NCI-H1048 (cell line): ENCODE measurements at places on chromosomes 11 and 22.
A peak's percentile ranks its signal among the peaks of the same experiment; 100 is the strongest.

DNA sequence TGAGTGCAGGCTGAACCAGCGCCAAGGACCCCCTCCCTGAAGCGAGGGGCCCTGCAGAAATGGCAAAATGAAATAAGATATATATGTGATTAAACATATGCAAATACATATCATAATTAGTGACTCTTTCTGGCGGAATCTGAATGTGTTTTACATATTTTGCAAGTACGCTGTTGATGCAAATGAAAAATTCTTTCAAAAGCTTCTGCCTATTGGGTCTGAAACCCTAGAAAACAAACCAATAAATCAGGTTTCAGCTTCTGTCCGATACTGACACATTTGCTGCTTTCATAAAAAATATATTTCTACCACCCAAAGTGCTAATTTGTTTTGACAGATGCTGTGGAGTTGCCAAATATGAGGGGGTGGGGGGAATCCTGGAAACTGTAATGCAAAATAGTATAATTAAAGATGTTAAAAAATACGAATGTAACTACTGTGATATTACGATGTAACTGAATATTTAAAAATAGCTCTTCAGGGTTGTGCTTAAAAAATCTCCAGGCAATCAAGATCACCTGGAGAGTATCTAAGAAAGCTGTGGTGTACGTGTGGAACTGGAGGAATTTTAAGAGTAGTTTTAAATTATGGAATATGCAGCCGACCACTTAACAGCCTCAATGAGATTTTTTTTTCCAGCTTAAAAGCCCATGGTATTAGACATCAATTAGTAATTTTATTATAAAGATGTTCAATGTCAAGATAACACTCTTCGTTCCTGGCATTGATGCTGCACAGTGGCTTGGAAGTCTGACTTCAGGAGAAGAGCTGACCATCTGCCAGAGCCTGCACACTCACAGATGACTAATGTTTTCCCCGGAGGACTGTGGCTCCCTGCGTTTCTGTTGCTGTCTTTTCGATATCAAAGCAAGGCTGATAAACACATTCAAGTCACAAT lies 122.2 kb upstream of the RCN1 start:
- DNase-seq: peak; percentile 22

DNA sequence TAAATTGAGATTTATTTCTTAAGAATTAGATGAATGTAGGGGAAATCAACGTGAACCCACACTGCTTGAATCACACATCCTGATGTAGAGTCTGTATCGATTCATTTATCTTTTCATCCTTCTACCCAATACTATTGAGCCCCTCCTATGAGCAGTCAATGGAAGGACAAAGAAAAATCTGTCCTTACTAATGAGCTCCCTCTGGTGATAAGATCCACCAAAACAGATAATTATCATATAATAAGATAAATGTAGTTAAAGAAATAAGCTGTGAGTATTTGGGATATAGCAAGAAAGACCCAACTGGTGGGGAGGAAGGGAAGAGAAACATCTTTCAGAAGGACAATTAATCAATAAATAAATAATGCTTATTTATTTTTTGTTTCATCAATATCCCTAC lies 385.1 kb upstream of the CCDC90B start:
- no peak for DNase-seq

DNA sequence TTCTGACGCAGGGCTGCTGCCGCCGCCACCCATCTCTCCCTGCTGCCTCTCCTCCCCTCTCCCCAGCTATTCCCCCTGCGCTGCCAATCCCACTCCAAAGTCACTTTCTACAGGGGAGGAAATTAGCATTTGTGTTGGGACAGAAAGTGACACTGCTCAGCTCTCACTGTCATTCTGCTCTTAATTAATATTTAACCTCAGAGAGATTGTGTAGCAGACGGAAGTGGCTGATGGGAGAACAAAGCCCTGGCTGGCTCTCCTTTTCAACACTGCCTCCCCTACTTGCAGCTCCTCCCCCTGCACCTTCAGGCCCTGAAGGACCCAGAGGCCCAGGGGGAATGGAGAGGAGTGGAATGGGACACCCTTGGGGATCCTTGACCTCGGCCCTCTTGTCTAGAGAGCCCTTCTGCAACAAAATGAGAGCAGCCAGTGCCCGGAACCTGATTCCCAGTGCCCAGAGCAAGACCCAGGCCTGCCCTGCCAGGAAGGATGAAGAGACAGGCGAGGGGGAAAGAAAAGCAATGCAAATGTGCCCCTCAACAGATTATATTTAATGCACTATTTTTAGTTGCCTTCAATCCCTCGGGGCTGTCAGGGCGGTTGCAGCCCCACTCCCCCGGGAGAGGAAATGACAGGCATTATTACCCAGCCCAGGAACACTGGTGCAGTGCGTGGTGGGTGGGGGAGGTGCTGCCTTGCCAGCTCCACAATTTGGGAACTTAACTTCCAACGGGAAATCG lies 14.6 kb upstream of the NRGN start:
- DNase-seq: no peak

GRCh38 chr11:6437423-6437822 lies 3.4 kb downstream of the HPX start:
- DNase-seq: no peak

DNA sequence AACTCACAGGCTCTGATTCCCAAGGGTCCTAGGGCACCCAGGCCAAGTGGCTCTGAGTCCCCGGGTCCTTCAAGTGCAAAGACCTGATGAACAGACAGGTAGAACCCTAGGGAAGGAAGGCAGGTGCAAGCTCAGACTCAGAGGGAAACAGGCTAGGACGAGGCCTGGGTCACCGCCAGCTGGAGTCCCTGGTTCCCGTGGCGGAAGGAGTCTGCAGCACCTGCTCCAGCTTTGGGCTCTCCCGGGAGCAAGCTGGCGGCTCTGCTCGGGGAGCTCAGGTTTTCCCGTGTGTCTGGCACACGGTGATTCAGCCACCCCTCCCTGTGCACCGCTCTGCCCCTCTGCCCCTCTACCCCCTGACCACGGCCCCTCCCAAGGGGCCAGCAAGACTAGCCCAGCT lies 59.8 kb downstream of the WNT7B start:
- DNase-seq: no peak

DNA sequence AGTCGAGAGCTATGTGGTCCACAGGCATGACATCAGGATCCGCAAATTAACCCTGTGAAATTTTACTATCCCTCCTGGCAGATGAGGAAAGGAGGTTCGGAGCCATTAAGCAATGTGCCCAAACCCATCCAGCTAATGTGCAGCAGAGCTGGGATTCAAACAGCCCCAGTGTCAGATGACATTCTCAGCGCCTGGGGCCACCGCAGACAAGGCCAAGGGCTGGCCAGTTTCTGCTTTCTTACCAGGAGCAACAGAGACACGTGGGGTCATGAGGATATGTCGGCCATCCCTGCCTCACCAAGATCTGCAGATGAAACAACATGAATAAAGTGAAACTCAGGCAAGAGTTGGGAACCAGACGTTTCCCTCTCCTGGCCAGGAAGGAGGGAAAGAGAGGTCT lies 110.2 kb downstream of the TENM4 start:
- DNase-seq: no peak

GRCh38 chr11:61701242-61701886 lies 21.2 kb downstream of the DAGLA start:
- no peak for DNase-seq

GRCh38 chr11:2466869-2467694 lies 22.3 kb downstream of the KCNQ1 start:
- no peak for DNase-seq
